GM23248 (cell line): ENCODE measurements at places on chromosomes 7 and 10. TPM values are rescaled to one million over a fixed set of nuclear protein-coding genes. Genes with fewer than 3 reads are reported as not detected.

DNA sequence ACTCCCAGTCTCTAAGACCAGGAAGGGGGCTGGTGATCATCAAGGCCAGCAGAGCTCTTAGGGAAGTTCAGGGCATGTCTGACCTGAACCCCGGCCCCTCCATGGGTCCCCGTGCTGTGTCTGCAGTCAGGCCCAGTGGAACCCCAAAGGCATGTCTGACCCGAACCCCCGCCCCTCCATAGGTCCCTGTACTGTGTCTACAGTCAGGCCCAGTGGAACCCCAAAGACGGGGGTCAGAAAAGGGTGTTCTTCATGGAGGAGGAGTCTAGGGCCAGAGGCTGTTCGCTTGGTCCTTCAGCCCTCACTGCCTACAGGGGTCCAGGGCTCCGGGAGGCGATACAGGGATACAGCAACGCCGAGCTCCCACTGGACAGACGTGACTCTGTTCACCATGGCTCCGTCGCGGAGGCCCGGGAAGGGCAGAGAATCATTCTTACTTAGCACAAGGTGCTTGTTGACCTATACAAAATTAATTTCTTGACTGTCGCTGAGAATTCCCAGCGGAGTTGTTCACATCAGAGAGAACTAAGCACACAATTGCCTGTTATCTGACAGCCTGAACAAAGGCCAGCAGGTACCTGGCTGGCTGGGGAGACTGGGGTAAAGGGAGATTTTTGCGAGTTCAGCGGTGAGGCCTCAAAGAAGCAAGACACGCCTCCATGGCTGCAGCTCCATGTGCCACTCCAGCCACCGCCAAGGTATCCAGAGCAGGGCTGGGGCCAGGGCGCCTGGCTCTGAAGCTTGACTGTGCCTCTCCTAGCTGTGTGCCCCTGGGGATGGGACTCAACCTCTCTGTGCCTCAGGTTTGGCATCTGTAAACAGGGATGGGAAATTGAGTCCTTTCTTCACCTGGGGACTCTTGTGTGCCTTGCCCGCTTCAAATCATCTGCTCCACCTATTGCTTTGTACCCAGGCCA, 26.8 kb downstream of the EN2 start:
- DNase-seq, result no peak

DNA sequence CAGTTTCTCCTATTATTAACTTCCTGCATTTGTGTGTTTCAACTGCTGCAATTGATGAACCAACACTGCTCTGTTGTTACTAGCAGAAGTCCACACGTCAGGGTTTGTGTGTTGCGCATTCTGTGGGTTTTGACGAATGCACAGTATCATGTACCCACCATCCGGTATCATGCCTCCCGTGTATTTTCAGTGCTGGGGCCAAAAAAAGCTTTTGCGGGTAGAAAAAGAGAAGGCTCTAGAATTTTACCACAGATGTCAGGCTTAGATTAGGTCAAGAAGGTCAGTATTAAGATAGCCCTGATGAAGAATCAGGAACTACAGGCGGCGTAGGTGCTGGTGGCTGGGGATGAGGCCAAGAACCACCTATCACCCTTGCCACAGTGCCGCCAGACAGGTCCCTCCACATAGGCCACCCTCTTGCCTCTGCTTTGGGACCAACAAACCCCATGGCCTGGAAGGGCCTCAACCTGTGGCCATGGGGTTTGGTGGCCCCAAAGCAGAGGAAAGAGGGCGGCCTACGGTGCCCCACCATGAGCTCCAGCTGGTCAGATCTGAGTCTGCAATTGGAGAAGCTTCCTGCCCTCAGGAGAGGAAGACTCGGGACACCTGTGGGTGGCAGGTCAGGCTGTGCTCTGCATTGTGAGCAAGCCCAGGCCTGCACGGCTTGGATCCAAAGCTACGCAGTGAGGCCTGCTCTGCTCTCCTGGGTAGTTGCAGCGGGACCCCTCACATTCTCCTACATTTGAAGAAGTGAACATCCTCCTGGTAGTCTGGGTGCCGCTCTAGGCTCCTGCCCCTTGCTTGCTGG, 71.9 kb downstream of the MKI67 start:
- DNase-seq, result no peak

DNA sequence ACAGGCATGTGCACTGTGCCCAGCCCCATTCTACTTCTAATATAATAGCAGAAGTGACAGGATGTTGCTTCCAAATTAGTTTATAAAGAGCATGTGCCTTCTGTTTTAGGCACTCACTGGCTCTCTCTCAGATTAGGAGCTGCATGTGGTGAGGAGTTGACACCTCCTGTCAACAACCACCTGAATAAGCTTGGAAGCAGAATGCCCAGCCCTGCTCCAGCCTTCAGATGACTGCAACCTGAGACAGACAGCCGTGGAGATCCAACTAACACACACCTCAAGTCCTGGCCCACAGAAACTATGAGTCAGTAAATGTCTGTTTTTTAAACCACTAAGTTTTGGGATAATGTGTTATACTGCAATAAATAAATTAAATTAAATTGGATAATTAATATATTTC, 54.5 kb downstream of the PARD3 start:
- peak; percentile 31 for DNase-seq

GRCh38 chr10:110859206-110859972, 12.3 kb upstream of the PDCD4 start:
- DNase-seq, result peak; percentile 14

Gene FAM25G
- 1.1 and 1.4 TPM in 2 replicates for polyA plus RNA-seq

Gene VCL
- 177 and 180 TPM in 2 replicates for polyA plus RNA-seq

Gene LRRTM3
- polyA plus RNA-seq, result not detected in 2 replicates

GRCh38 chr7:1305873-1306272, 73.2 kb downstream of the UNCX start:
- no peak for DNase-seq

DNA sequence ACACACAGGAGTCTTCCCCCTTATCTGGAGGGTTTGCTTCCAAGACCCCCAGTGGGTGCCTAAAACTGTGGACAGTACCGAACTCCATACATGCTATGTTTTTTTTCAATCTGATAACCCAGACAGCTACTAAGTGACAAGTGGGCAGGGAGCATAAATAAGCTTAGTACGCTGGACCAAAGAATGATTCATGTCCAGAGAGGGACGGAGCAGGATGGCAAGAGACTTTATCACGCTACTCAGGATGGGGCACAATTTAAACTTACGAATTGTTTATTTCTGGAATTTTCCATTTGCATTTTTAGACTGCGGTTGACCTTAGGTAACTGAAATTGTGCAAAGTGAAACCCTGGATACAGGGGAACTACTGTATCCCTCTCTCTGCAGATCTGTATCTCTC, 410.0 kb upstream of the MKI67 start:
- no peak for DNase-seq

DNA sequence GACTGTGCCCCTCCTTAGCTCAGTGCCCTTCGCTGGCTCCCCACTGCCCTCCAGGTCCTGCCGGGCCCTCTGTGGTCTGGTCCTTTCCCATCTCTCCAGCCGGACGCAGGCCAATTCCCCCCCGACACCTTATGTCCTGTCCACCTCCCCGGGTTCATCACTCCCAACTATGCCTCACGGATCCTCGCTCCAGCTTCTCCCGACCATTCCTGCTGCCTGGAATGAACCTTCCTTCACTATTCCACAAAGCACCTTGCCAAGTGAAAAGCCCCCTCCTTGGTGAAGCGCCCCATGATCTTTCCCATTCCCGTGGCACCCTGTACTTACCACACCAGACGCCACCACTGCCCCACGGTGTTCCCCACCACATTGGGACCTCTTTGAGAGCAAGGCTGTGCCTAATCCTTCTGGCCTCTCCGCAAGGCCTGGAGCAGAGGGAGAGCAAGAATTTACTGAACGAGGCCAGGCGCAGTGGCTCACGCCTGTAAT, 47.2 kb downstream of the TMEM270 start:
- DNase-seq, result no peak

GRCh38 chr7:24365606-24366005, 81.6 kb downstream of the NPY start:
- no peak for DNase-seq

DNA sequence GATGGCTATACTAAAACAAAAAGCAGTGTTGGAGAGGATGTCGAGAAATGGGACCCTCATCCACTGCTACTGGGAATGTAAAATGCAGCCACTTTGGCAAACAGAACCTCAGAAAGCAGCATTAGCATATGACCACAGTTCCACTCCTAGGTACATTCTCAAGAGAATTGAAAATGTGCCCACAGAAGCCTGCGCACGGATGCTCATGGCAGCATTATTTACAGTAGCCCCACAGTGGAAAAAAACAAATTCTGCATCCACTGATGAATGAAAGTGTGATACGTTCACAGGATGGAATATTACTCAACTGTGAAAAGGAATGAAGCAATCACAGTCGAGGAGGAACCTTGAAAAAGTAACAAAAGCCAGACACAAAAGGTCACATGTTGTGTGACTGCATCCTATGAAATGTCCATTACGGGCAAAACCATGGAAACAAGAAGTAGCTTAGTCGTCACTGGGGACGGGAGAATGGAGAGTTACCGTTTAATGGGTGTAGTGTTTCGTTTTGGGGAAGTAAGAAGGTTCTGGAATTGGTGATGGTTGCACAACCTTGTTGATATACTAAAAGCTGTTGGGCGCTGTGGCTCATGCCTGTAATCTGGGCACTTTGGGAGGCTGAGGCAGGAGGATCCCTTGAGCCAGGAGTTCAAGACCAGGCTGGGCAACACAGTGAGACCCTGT, 2.5 kb upstream of the UPK3B start:
- peak; percentile 22 for DNase-seq

Gene ASZ1
- not detected in 2 replicates for polyA plus RNA-seq

- no peak for DNase-seq
Observed at GRCh38 chr7:23292623-23293022, 6.5 kb upstream of the MALSU1 start.

GRCh38 chr7:39379416-39379815, 186.8 kb upstream of the YAE1 start:
- DNase-seq, result no peak

- peak; percentile 99 for DNase-seq
Observed at GRCh38 chr7:2757904-2758672, 70.1 kb downstream of the AMZ1 start.

GRCh38 chr7:119086026-119086425, 861.5 kb downstream of the ANKRD7 start:
- no peak for DNase-seq

Gene SH2D4B
- polyA plus RNA-seq, result not detected in 2 replicates

GRCh38 chr7:87886875-87887274, 10.6 kb downstream of the DBF4 start:
- DNase-seq, result peak; percentile 58

- DNase-seq, result no peak
Observed at GRCh38 chr7:35758421-35758820, 42.4 kb upstream of the SEPTIN7 start.

Gene SPDYE16
- polyA plus RNA-seq, result 0.10 and 0.53 TPM in 2 replicates

Gene NKX2-3
- not detected in 2 replicates for polyA plus RNA-seq

Gene CYP26C1
- polyA plus RNA-seq, result not detected in 2 replicates

GRCh38 chr7:100705320-100705752, 585 bp upstream of the POP7 start:
- DNase-seq, result peak; percentile 79
